ENCODE measurements at places on chromosomes 11 and 22.

DNA sequence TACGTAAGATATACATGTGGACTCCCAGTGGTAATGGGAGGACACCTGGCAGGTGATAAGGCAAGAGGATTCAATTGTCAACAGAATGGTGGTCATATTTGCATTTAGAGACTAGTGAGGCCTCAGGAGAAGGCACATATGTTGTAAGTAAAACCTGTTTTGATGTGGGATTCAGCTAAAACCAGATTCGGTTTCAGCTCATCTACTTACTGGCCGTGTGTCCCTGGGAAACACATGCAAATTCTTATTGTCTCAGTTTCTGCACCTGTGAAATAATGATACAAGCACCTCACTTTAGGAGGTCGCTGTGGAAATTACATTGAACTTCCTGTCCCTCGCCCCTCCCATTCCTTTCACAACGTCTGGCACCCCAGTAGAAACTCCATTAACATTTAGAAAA, 78.9 kb upstream of the FIBIN start:
- no peak for DNase-seq

DNA sequence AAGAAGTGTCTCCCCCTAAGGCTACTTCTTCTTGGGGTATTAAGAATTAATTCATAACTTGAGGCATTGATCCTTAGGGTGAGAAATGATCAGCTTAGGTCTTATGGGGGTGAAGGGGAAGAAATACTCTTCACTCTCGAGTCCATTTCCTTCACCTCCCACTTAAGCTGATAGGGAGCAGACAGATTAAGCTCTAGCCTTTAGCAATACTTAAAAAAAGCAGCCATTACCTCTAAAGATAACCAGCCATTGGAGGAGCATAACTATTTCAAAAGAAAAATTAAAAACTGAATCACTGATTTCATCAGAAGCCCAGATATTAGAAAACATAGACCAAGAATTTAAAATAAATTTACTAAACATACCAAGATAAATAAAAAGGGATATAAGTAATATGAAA, 60.5 kb downstream of the ENTHD1 start:
- no peak for DNase-seq

DNA sequence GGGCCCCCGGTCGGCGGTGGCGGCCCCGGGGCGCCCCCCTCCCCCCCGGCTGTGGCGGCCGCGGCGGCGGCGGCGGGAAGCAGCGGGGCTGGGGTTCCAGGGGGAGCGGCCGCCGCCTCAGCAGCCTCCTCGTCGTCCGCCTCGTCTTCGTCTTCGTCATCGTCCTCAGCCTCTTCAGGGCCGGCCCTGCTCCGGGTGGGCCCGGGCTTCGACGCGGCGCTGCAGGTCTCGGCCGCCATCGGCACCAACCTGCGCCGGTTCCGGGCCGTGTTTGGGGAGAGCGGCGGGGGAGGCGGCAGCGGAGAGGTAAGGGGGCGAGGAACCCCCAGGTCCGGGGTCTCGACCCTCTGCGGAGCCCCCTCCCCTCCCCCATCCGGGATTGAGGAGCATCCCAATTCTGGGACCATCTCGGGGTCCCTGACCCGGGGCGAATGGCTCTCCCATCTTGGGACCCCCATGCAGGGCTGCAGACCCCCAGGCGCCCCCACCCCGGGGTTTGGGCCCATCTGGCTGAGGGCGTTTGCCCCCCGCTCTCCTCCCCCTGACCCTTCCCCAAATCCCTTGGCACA, 431 bp downstream of the KMT2A start:
- DNase-seq: no peak

DNA sequence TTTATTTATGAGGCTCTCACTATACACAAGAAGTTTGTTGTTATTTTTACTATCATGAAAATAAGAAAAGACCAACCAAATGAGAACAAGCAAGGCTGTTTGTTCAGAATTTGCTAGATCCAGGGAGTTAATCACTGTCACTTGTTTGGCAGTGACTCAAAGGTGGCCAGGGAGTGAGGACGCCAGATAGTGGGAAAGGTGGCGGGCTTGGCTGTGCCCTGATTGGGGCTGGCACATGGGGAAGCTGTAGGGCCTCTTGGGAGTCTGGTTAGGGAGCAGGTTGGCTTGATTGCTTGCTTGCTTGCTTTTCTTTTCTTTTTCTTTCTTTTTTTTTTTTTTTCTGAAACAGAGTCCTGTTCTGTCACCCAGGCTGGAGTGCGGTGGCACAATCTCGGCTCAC, 53.1 kb upstream of the SLC22A12 start:
- DNase-seq: no peak

- no peak for DNase-seq
Observed at GRCh38 chr22:47798229-47798628, 1035.8 kb downstream of the TBC1D22A start.

- DNase-seq: no peak
Observed at GRCh38 chr11:9982796-9983579, 311.0 kb downstream of the SBF2 start.

GRCh38 chr11:17767301-17767885, 32.8 kb downstream of the KCNC1 start:
- peak; percentile 16 for DNase-seq

GRCh38 chr11:8773916-8774539, 91.4 kb downstream of the RPL27A start:
- DNase-seq: no peak

- DNase-seq: peak; percentile 52
Observed at GRCh38 chr11:116579031-116579653, 193.6 kb downstream of the BUD13 start.

Measured in AG10803 (cell line).